ENCODE measurements at places on chromosomes 4 and X.

DNA sequence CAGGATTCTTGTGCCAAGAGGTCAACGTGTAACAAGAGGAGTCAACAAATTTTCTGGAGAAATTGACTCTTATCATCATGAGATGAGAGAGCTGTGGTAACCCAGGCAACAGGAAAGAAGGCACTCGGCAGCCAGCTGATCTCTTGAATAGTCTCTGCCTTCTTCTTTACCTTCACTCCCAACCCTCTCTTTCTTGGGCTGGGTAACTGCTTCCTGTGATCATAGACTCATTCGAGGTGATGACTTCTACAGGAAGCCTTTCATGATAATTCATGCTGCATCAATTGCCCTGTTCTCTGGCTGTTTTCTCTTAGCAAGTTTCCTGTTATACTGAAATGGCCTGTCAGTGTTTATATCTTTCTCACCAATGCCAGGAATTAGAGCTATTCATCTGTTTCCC is 70.8 kb upstream of the FSTL5 start:
- DNase-seq: no peak

- peak; percentile 3 for DNase-seq
Measured at GRCh38 chrX:132375941-132376340, 112.9 kb downstream of the MBNL3 start.

GRCh38 chr4:143273160-143273917 is 63.3 kb upstream of the GAB1 start:
- no peak for DNase-seq

DNA sequence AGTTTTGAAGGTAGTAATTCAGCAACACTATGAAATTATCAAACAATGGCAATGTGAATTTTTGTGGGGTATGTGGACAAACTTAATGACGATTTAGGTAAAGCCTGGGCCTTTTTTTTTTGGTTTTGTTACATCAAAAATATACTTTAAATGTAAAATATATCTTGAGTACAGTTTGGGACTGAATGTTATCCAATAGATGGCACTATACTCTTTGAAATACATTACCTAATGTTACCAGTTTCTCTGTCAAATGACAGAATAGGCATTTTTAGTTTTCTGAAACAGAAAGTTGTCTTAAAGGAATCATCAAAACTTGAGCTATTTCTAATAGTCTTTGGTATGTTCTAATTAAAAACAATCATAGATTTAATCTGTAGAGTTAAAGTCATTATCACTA is 1651.9 kb downstream of the C4orf33 start:
- peak; percentile 9 for DNase-seq

DNA sequence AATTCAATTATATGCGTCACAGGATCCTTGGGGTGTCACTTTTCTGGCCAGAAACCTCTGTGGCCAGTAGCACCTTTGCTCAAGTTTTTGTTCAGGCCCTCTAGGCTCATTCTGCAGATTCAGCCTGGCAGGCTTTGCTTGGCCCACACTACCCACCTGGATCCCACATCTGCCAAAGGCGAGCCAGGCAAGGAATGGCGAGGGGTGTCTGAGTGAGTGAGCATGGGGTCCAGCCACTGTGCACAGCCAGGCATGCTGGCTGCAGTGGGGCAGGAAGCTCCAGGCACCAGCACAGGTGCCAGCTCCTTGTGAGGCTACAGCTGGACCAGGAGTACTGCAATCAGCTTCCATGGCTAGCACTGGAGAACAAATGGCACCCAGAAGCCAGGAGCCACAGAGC is 914.9 kb downstream of the FSTL5 start:
- DNase-seq: no peak

DNA sequence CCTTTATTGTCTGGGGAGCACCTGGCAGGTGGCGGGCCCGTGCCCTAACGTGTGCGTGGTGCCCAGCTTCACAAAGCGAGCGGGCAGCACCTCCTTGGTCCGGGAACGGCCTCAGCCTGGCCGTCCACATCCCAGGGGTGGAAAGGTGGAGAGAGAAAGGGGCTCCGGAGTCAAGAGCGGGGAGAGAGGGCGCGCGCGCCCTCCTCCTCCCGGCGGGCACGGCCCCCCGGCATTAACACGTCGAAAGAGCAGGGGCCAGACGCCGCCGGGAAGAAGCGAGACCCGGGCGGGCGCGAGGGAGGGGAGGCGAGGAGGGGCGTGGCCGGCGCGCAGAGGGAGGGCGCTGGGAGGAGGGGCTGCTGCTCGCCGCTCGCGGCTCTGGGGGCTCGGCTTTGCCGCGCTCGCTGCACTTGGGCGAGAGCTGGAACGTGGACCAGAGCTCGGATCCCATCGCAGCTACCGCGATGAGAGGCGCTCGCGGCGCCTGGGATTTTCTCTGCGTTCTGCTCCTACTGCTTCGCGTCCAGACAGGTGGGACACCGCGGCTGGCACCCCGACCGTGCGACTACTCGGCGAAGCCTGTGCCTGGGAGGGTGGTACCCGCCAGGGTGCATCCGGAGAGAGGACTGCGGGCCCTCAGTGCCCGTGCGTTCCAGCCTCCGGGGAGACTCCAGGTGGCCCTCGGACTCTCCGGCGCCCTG is at the start of gene KIT:
TSS of gene KIT (plus strand) at position 407 of the 701 bp plus-strand sequence. CDS start at position 465, 58 bp downstream.
- DNase-seq: peak; percentile 74

DNA sequence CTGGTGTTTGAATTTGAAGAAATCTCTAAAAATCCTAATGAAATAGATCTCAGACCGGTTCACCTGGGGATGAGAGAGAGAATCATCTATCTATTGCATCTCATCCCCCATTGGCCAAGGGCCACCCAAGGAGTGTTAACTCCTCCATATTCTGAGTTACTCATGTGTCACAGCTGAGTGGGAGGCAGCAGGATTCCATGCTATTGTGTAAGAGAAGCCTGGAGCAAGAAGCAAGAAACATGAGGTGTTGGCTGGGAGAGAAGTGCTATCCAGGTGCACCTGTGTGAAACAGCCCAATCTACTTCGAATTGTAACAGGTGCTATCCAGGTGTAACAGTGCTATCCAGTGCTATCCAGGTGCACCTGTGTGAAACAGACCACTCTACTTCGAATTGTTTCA is 150.3 kb upstream of the MAOA start:
- peak; percentile 9 for DNase-seq

- no peak for DNase-seq
Measured at GRCh38 chr4:64340218-64341110, 68.8 kb downstream of the TECRL start.

- DNase-seq: peak; percentile 52
Measured at GRCh38 chr4:153257151-153257620, 52.9 kb downstream of the TRIM2 start.

DNA sequence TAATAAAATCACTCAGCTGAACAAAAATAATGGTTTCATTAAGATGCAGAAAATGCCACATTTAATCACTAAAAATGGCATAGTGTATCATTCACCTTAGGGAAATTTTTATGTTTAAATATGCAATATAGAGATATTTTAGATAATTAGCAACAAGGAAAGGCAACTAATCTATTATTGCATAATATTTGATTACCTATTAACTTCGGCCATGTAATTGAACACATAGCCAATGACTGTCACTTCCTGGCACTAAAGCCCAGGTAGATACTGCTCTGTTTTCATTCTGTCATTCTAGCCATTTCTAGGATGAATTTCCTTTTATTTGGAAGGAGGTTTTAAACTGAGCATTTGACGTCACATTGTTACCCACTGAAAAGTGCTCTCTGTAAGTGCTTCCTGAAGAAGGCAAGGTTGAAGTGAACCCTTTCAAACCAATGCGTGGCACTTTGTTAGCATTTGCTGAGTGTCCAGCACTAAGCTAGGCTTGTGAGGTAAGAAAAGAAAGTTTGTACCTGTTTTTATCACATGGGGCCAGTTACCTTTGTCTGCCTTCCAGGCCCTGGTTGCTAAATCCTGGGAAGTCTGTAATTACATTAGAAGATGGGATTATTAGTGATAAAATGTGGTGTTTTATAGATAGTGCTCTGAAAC is 67.8 kb upstream of the LSM6 start:
- DNase-seq: no peak

DNA sequence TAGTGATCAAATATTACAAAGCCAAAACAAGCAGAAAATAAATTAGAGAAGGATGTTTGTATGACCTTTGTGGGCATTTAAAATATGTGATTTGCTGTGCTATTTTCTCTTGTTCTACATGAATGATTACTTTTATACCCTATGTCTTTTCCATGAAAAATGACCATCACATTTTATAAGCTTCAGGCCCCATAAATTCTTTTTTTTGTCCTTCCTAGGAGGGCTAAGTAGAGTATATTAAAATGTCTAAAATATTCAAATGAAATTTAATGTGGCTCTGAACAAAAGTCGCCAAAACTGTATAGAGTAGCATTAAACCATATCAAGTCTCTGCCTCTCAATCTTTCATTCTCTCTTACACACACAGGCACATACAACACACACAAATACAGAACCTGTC is 15.9 kb upstream of the EMCN start:
- DNase-seq: no peak

DNA sequence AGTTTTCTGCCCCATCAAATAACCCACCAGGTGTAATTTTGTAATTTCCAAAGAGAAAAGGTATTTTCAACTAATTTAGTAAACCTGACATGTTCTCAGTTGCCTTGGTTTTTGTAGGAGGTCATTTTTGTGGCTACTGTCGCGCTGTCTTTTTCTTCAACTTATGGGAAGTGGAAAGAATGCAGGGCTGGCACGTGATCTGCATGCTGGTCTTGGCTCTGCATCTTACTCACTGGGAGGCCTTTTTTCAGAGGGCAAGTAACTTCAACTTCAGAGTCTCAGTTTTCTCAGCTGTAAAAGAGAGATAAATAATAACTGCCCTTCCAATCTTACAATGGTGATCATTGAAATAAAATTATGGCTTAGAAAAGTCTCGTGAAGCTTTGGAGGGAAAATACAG is 109.9 kb upstream of the SMIM10 start:
- no peak for DNase-seq

- no peak for DNase-seq
Measured at GRCh38 chrX:72041176-72041575, 90.5 kb downstream of the RTL5 start.

DNA sequence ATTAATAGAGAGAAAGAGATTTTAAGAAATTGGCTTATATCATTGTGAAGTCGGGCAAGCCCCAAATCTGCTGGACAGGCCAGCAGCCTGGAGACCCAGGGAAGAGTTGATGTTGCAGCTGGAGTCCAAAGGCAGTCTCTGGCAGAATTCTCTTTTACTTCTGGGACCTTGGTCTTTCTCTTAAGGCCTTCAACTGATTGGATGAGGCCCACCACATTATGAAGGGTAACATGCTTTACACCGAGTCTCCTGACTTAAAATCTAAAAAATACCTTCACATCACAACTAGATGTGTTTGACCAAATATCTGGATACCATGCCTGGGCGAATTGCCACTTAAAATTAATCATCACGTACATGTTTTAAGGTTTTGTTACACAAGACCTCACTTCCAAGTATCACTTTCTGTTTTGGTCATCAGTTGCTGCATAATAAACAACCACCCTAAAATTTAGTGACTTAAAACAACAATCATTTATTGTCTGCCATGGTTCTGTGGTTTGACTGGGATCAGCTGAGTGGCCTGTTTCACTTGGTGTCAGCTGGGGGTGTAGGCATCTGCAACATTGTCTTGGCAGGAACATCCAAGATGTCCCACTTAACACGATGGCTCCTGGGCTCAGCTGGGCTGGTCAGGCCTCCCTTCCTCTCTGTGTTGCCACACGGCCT is 3.4 kb downstream of the CD38 start:
- DNase-seq: no peak

- DNase-seq: no peak
Measured at GRCh38 chr4:26160591-26160990, 160.2 kb upstream of the RBPJ start.

DNA sequence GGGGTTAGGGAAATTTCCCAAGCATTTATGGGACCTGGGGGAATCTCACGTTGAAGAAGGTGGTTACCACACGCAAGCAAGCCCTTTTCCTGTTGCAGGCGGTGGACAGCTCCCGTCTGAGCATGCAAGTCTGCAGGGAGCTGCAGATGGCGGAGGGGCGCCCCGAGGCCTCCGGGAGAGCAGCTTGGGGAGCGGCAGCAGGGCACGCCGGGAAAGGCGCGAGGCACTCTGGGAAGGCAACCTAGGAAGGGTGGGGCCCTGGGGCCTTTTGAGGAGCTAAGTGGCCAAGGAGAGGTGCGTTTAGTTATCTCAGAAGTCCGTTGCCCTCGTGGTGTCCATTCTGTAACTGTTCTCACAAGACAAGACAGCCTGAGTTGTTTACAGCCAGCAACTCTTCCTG is 57.0 kb upstream of the SLC25A4 start:
- no peak for DNase-seq

DNA sequence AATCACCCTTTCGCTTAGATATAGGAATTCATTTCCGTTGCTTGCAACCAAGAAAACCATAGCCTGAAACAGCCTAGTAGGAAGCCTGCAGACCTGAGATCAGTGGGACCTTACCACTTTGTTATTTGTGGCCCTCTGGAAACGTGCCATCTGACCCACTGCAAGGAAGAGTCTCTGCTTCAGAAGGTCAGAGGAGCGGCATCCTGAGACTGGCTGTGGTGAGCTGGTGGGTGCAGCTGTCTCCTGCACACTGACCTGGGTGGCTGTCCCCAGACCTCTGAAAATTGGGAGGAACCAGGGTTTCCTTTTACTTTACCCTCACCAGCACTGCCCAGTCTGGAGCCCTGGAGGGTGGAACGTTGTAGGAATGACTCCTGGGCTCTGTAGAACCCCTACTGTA is 18.2 kb downstream of the SHROOM2 start:
- DNase-seq: no peak

DNA sequence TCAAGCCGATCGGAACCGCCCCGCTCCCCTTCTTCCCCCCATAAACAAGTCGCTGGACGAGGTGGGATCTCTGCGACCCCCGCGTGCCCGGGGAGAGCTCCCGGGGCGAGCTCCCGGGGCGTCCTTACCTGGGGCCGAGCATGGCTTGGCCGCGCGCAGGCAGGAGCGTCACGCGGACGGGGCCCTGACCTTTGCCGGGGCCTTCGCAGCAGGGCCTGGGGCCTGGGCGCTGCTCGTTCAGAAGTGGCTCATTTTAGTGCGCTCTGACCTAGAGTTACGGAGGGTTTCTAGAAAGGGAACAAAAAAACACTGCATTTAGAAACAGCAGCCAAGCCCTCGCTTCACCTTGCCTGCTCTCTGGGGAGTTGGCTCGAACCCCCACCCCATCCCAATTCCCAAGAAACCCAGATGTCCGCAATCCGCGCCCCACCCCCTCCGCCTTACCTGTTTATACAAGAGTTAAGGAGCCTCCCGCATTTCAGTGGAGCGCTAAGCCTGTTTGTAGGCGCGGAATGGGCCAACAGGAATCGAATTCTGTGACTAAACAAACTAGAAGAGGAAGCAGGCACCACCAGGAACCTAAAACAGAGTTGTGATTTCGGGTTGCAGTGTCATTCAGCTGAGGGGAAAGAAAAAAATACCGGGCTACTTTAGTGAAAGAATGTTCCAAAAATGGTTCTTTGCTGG is 814 bp upstream of the RBM47 start:
- DNase-seq: no peak

DNA sequence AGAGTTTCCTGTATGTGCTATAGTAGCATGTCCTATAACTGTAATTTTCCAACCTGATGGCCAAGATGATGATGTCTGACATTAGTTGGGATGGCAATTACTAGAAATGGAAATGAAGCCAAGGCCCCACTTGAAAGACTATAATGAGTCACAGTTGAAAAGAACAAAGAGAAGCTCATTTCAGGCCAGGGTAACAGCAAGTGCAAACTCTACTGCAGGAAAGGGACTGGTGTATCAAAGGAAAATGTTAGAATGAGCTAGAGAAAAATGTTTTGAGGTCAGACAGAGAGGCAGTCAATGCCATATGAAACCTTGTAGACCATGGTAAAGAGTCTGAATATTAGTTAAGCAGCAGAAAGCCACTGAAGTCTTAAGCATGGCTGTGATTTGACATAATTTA is 146.2 kb upstream of the SH3RF1 start:
- peak; percentile 47 for DNase-seq

- DNase-seq: peak; percentile 73
Measured at GRCh38 chr4:73450398-73451004, 14.5 kb downstream of the AFP start.

Data from NCI-H1105 treated with DMSO at 0.1 percent for 48 hours (cell line).